Lower leg skin (tissue), 4 donors: ENCODE measurements at places on chromosomes 1 and 21. TPM values are rescaled to one million over a fixed set of nuclear protein-coding genes. Genes with fewer than 3 reads are reported as not detected.

DNA sequence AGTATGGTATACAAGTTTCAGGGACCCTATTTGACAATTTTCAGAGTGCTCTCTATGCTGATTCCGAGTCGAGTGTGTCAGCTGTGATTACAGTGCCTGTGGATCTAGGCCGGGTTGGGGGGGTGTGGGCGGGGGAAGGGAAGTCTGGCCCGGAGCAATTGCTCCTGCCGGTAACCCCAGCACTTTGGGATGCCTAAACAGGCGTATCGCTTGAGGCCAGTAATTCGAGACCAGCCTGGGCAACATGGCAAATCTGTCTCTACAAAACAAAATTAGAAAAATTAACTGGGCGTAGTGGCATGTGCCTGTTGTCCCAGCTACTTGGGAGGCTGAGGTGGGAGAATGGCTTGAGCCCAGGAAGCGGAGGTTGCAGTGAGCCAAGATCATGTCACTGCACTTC is 1.6 kb upstream of the IL10RB start:
- no peak for DNase-seq

DNA sequence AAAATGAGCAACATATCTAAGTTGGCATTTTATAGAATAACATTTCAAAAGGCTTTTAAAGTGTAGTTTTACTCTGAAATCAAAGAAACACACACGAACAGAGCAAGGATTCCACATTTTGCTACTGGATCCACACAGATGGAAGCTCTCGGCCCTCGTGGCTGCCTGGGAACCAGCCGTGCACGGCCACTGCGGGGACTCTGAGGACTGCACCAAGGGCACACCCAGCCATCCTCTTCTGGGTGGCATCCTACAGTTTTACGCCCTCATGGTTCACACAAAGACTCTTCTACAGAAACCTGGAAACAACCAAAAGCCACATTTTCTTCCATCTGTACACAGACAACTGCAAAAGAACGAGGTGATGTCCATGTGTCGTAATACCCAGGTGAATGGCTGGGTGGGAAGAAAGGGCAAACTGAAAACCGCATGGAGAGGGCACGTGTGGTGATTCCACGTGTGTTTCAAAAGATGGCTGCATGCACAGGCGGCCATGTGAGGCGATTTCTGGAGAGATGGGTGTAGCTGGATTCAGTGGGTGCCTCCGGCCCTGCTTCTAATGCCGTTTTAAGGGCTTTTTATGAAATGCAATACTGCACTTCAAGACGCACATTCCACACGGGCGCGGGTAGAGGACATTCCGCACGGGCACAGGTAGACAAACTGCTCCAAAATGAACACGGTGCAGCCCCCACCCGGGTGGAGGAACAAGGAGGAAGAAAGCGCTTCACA is 8.1 kb downstream of the POFUT2 start:
- DNase-seq = no peak

DNA sequence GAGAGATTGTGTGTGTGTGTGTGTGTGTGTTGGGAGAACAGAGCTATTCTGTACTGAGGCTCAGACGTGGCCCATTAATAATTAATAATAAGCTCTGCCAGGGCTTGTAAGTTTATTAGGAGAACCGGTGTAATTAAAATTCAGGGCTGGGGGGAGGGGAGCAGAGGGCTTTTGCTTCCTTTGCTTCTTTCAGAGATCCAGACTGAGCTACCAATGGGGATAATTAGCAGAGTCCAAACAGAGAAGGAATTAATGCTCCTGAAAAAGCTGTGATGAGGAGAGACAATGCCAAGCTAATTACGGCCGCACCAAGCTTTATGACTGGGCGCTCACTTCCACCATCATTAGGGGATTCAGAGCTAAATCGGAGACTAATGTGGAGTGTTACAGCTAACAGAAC is 4.5 kb downstream of the SYT6 start:
- peak; percentile 2 for DNase-seq

DNA sequence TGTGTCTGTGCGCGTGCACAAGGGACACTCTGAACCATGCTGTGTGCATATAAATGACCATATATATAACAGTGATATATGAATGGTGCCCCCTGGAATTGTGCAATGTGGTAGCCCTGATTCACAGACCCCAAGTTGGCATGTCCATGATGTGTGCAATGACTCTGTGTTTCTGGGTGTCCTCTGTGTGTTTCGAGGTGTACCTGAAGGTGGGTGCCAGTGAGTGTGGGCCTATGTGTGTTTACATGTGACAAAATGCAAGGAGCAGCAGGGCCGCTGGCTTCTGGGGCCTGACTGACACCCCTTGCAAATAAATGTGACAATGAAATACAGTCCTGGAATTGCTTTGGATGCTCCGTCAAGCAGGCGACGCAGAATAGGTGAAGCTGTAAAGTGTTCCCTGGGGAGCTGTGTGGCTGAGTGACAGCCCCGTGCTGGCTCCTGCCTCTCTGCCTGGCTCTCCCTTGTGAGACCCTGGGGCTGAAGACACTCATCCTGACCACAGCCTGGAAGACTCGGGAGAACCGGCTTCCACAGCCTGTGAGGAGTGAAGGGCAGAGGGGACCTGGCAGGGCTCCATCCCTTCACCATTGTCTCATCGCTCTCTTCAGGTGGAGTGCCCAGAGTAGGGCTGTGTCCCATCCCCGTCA is 38.2 kb upstream of the CSF3R start:
- peak; percentile 74 for DNase-seq

Gene ELF3
- total RNA-seq = 27.1 TPM
